Activated T-cell treated with anti-CD3 and anti-CD28 coated beads, Interleukin-2, amount 50 U/mL, for 72 hours (primary cell): ENCODE measurements at places on chromosomes 5 and 9. TPM values are rescaled to one million over a fixed set of nuclear protein-coding genes. Genes with fewer than 3 reads are reported as not detected.

Gene CCDC187
- not detected for total RNA-seq

GRCh38 chr5:136743052-136743451, 377.7 kb upstream of the TRPC7 start:
- DNase-seq: no peak
- H3K4me3 ChIP-seq: no peak overlapping the region
- H3K27me3 ChIP-seq: no peaks in the 10 kb centered on the region
- no peak overlapping the region for H3K27ac ChIP-seq

DNA sequence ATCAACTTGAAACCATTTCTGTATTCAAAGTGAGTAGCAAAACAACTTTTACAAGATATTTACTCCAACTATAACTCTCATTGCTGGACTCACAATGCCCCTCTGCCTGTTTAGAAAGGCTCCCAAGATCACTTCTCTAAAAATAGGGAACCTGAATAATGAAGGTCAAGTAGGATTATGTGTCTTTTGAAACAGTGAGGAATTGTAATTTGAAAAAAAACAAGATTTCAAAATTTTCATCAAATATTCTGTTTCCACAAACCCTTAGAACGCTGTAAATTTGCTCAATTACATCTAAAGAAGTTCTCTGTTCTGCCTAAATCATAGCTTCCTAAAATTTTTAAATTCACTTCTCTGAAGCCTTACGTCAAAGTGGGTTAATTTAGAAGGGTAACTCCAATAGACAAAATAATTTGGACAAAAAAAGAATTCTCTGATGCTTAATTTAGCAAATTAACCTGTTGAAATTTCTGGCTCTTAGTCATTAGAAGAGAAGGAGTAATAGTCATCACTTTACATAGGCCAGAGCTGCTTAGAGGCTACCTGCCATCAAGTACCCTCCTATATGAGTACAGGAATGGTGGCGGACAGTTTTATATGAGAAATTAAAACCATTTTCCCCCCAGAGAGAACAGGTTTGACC, 4.0 kb downstream of the ELL2 start:
- H3K27ac ChIP-seq: peak overlapping the region; percentile 22
- peak overlapping the region; percentile 99 for H3K4me3 ChIP-seq
- no peak for DNase-seq
- H3K36me3 ChIP-seq: peaks cover 19% of the 10 kb centered on the region
- H3K27me3 ChIP-seq: no peaks in the 10 kb centered on the region

Gene ENTPD2
- 0.28 TPM for total RNA-seq

- peaks cover 16% of the 10 kb centered on the region for H3K36me3 ChIP-seq
- no peak overlapping the region for H3K4me3 ChIP-seq
- H3K4me1 ChIP-seq: no peaks in the 10 kb centered on the region
- H3K27ac ChIP-seq: no peak overlapping the region
- no peak for DNase-seq
- H3K27me3 ChIP-seq: no peaks in the 10 kb centered on the region
Measured at GRCh38 chr5:137714946-137715345, 20.9 kb downstream of the KLHL3 start.

Gene PCDHGA7
- total RNA-seq: 0.12 TPM

- H3K36me3 ChIP-seq: no peaks in the 10 kb centered on the region
- H3K4me3 ChIP-seq: no peak overlapping the region
- DNase-seq: no peak
- no peak overlapping the region for H3K27ac ChIP-seq
- H3K27me3 ChIP-seq: peaks cover 37% of the 10 kb centered on the region
- H3K4me1 ChIP-seq: no peaks in the 10 kb centered on the region
Measured at GRCh38 chr5:10857338-10857733, 96.3 kb upstream of the DAP start.

GRCh38 chr9:27041746-27042145, 36.3 kb upstream of the LRRC19 start:
- H3K4me1 ChIP-seq: no peaks in the 10 kb centered on the region
- no peak for DNase-seq

Gene FASTKD3
- 12.3 TPM for total RNA-seq

DNA sequence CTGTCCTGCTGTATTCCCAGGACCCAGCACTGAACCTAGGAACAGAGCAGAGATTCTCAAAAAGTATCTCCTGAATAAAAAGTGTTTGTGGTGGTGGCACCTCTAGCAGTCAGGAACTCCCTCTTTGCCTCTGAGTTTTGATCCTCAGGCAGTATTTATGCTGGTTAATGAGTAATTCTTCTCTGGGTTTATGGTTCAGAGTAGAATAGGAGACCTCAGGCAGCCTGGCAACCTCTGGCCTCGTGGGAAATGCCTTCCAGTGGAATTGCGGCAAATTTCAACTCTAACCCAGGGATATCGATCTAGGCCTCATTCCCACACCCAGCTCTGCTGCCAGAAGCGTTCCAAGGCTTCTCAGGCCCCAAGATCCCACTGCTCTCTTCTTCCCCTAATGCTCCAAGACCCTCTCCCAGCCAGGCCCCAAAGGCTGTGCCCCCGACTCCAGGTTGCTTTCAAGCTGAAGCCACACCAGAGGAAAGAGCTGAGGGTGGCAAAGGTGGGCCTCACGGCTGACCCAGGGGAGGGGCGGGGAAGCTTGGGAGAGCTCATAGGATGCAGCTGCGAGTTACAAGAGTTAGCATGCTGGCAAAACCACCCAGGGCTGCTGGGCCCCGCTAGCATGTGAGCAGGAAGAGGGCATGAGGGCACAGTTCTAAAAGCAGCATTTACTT, 10.9 kb upstream of the HDHD3 start:
- no peak for DNase-seq
- H3K27ac ChIP-seq: no peak overlapping the region
- H3K4me1 ChIP-seq: no peaks in the 10 kb centered on the region
- peaks cover 1% of the 10 kb centered on the region for H3K36me3 ChIP-seq

DNA sequence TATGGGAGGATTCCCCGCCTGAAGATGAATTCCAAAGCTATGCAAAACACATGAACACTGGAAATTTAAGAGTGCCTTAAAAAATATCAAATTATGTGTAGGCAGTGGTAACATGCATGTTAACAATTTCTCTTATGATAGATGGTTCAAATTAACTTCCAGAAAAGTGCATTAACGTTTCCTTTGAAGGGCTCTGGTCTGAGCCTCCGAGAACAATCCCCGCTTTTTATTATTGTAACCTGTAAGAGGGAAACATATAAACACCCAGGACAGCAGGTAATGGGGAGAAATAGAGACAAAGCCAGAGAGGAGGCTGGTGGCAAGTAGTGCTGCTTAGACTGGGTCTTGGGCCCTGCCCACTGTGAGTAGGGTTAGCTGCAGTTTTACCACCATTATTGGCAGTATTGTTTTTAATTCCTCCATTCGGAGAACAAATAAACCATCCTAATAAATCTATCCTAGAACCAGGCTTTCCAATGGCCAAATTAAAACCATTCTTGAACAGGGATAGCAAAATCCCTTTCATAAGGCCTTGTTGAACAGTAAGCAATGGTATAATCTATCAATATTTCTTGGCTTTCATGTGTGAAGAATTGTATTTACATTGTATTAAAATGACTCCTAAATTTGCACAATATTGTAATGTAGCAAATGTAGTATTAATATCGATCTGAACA, 6.3 kb downstream of the NR2F1 start:
- H3K27me3 ChIP-seq: peaks cover 81% of the 10 kb centered on the region
- no peak overlapping the region for H3K27ac ChIP-seq
- H3K4me3 ChIP-seq: peak overlapping the region; percentile 24
- H3K36me3 ChIP-seq: peaks cover 4% of the 10 kb centered on the region
- peaks cover 34% of the 10 kb centered on the region for H3K4me1 ChIP-seq
- no peak for DNase-seq

GRCh38 chr9:121537283-121537682, 37.6 kb upstream of the GGTA1 start:
- no peak overlapping the region for H3K27ac ChIP-seq
- no peak for DNase-seq
- H3K4me3 ChIP-seq: no peak overlapping the region
- no peaks in the 10 kb centered on the region for H3K27me3 ChIP-seq
- H3K36me3 ChIP-seq: no peaks in the 10 kb centered on the region
- no peaks in the 10 kb centered on the region for H3K4me1 ChIP-seq

GRCh38 chr9:19430201-19430760, 21.5 kb downstream of the ACER2 start:
- H3K27me3 ChIP-seq: no peaks in the 10 kb centered on the region
- no peak for DNase-seq
- H3K36me3 ChIP-seq: no peaks in the 10 kb centered on the region

- H3K36me3 ChIP-seq: peaks cover 11% of the 10 kb centered on the region
- no peaks in the 10 kb centered on the region for H3K27me3 ChIP-seq
- no peak overlapping the region for H3K27ac ChIP-seq
- no peak overlapping the region for H3K4me3 ChIP-seq
- H3K4me1 ChIP-seq: peaks cover 16% of the 10 kb centered on the region
Measured at GRCh38 chr5:113027015-113027414, 50.4 kb downstream of the DCP2 start.

Gene MARCOL
- total RNA-seq: not detected

- no peak for DNase-seq
- no peak overlapping the region for H3K27ac ChIP-seq
Measured at GRCh38 chr9:121599872-121600585, 51.4 kb upstream of the DAB2IP start.

GRCh38 chr5:179880848-179881590, 22.4 kb upstream of the MRNIP start:
- H3K27ac ChIP-seq: no peak overlapping the region
- H3K36me3 ChIP-seq: peaks cover 22% of the 10 kb centered on the region
- no peak overlapping the region for H3K4me3 ChIP-seq
- no peaks in the 10 kb centered on the region for H3K4me1 ChIP-seq
- H3K27me3 ChIP-seq: no peaks in the 10 kb centered on the region
- DNase-seq: no peak

DNA sequence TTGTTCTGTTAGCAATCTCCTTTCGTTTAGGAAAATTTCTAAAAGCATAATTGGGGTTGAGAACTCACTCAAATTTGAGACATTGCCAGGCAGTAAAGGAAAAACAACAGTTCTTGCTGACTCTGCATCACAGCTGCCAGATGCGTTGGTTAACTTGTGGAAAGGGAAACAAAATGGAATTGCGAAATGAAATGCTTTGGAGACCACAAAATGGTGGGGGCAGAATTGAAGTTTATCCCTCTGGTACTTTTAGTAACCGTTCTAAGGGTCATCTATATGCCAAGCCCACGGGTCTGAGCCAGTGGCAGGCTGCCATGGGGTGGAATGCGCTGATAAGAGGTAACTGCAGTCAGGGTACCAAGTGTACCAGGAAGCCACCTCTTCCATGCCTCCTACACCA, 28.6 kb upstream of the SELENOP start:
- no peaks in the 10 kb centered on the region for H3K36me3 ChIP-seq
- H3K27me3 ChIP-seq: no peaks in the 10 kb centered on the region
- no peak overlapping the region for H3K27ac ChIP-seq
- DNase-seq: no peak
- no peak overlapping the region for H3K4me3 ChIP-seq

- no peak for DNase-seq
- H3K4me3 ChIP-seq: no peak overlapping the region
- H3K27me3 ChIP-seq: no peaks in the 10 kb centered on the region
- no peak overlapping the region for H3K27ac ChIP-seq
- H3K36me3 ChIP-seq: peaks cover under 1% of the 10 kb centered on the region
- peaks cover 18% of the 10 kb centered on the region for H3K4me1 ChIP-seq
Measured at GRCh38 chr5:68149189-68149588, 66.4 kb upstream of the PIK3R1 start.

Gene ANKRD55
- 3.4 TPM for total RNA-seq
